ENCODE measurements at places on chromosomes 7 and 10.

DNA sequence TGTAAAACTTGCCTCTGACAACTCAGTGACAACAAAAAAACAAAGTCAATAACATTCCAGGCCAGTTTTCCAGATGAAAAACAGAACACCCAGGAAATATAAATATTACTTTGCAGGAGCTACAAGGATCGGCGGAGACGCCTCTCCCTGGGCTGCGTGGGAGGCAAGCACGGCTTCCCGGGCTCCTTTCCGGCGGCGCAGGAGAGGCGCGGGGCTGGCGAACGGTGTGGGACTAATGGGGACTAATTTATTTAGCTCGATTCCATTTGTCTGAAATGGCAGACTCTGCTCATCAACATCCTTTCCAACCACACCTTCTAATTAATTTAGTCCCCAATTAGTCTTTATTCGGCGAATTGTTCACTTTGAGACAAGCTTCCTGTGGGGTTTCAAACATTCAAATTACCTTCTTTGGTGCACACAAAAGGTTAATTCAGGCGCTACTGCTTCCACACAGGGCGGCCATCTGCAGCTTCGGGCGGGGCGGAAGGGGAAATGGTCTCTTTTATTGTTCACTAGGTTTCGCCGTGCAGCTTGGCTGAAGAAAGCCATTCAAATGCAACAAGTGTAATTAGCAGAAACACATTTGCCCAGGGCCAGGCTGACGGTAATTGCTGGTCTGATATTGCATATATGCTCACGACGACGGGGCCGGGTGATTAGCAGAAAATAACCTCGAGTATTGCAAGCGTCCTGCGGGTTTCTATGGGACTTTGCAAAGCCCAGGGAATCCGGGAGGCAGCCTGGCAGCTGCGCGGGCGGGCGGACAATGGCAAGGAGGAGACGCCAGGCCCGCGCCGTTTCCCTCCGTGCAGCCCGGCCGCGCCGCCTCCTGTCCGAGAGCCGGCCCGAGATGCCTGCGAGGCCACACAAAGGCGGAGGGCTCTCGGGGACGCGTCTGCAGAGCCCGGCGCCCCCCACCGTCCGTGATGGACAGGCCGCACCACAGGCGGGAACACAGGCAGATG lies 270.1 kb downstream of the PTPRN2 start:
- no peak for DNase-seq

DNA sequence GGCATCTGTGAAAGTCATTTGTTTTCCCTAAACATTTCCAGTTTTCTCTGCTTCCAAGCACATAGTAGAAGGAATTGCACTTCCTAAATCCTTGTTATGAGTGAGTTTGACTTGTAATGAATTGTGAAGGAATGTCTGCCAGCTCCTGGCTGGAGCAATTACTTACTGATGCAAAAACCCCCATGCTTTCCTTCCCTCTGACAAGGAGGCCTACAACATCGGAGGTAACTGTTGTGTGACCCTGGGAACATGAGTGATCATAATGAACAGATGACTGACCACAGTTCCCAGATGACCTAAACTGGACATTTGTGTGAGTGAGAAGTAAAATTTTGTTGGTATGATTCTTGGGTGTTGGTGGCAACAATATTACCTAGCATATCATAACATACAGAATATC lies 21.4 kb upstream of the CPVL start:
- no peak for DNase-seq

DNA sequence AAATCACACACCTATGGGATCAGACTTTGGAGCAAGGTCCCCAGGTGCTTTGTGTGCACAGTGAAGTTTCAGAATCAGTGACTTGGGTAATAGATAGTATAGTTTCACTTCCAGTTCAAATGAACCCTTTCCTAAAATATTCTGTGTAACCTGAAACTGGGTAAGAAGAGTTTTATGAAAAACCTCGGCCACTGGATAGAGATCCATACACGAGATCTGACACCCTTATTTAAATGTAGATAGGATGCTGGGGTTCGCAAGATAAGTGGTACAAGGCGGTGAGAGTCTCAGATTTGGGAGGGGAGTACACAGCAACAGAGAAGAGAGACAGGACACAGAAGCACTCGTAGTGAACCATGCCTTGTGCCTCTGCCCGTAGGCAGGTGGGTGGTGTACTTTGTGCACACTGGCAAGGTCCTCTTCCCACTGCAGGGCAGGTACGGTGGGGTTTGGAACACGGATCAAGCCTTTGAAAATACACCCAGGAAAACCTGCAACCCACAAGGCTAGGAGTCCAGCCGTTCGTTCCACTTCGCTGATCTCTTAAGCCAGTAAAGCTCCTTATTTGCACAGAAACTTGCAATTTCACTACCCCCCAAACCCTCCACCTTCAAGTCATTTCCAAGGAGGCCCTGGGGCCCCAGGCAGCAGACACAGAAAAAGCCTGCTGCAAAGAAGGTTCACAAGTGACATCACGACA lies 162.8 kb downstream of the USP6NL start:
- no peak for DNase-seq

DNA sequence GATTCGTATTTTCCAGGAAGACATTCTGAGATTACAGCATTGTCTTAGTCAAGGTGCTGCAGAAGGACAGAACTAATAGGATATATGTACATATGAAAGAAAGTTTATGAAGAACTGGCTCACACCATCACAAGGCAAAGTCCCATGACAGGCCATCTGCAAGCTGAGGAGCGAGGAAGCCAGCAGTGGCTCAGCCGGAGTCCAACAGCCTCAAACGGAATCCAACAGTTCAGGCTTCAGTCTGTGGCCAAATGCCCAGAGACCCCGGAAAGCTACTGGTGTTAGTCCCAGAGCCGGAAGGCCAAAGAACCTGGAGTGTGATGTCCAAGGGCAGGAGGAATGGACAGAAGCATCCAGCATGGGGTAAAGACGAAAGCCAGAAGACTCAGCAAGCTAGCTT lies 4.4 kb upstream of the ZFAND2A start:
- no peak for DNase-seq

- DNase-seq, result no peak
Observed at GRCh38 chr10:118925404-118926071, 104.0 kb upstream of the NANOS1 start.

DNA sequence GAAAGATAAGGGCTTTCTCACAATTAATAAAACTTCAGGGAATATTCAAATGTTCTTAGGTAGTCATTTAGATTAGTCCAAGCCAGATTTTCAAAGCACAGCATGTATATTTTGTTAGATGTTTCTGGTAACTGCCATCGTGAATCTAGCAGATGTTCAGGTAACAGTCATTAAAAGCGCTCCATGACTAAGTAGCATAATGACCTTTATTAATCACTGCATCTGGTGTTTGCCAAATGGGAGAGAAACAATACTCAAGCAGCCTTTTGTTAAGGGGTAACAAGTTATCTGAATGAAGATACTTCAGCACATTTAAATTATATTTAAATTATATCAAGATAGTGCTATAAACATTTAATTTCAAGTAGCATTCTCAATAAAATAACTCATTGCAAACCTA lies 47.5 kb downstream of the USP6NL start:
- no peak for DNase-seq

DNA sequence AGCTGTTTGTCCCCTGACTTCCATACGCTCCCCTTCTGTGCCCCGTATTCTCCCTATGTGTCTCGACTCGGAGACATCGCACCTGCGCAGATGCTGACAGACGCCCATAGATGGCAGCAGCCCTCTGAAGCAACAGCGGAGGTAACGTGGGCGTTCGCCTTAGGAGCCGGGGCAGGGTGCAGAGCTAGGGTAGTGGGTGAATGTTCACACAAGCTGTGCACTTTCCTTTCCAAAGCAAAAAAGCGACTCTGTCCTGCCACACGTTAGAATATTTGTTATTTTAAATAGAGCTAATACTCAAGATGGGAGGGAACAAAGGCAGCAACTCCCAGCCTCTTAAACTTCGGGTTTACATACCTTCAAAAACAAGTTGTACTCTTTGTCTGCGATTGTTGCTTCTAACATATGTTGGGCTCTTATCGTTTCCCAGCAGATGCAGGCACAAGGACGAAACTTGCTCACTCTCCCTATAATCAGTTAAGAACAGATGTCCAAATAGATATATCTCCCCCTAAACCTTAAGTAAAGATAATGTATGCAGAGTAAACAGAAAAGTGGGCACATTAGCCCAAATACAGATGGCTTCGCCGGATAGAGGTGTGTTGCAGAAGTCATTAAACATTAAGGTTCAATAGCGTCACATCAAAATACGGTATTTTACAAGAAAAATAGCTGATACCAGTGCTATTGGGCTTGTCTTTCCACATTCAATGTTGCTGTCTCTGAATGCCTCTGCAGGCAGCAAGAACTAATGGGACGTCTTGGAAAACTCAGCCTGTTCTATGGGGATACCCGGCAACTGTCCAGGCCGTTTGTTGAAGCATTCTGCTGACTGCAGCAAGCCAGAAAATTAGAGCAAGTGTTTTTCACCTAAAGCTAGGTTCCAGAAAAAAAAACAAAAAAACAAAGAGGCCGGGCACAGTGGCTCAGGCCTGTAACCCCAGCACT lies 340.3 kb upstream of the PRKCQ start:
- DNase-seq, result peak; percentile 71

DNA sequence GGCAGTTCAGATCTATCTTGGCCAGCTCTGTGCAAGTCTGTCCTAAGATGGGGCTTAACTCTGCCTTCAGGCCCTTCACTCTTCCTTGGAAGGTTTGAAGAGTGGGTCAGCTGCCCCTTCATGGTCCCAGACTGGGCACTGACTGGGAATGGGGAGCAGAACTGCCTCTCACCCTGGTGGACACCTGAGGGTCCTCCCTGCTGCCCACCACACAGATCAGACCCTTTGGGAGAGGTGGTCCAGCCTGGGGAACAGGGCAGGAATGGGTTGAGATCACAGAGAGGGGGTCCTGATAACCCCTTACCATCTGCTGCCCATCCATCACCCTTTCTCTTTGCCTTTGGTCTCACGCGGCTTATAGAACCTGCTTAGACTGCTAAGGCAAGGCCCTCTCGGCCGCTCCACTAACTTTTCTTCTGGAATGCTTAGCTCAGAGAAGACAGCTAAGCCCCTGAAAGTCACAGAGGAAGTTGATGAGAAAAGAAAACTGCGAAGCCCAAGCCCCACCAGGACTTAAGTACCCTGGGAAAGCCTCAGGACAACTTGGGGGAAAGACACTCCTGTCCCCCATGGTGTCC lies 402 bp upstream of the CDHR1 start:
- no peak for DNase-seq

DNA sequence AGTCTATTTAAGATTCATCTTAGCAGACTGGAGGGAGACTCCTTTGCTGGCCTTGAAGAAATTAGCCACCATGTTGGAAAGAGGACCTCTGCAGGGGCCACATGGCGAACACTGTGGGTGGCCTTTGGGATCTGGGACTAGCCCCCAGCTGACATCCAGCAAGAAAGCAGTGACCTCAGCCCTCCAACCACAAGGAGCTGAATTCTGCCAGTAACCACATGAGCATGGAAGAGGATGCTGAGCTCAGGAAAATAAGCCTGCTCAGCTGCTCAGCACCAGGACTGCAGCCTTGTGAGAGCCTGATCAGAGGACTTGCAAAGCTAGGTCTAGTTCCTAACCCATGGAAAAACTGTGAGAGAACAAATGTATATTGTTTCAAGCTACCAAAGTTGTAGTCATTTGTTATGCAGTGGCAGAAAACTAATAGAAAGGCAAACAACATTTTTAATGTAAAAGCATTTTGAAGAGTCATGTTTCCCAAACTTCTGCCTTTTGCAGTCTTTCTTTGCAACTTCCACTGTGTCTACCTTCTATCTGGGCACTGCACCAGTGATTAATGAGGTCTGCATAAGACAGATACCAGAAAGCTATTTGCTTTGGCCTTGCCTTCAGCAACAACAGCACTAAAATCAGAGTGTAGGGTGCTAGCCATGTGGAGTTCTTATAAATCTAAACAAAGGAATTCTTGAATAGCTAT lies 183.7 kb downstream of the FGFR2 start:
- DNase-seq, result no peak

DNA sequence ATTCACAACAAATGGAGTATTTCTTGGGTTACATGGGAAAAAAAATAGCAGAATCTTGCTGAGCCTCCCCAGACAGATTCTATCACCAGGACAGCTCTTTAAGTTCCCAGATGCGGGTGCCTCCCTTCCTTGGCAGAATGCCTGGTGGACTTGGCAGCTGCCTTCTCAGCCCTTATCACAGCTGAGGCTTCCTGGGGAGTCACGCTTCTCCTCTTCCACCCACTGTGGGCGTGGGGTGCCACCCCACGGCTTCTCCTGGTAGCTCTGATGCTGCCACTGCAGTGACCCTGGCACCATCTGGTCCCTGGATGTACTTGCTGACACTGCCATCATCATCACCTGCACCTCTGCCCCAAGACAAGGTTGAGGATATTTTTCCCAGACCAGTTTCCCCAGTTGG lies 16.2 kb upstream of the NME8 start:
- peak; percentile 41 for DNase-seq

DNA sequence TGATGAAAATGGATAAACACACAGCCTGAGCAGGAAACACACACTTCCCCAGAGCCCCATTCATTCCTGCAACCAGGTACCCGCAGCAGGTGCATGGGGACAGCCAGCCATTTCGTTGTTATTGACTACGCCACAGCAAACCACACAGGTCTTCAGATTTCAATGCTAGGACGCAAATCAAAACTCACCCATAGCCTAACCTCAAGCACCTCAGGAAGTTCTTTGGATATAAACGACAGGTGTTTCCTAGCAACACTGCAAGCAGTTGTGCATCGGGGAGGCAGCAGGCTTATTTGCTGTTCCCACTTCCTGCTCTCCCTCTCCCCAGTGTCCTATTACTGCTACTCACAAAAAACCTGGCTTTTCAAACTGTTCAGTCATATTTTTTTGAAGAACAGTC lies 176.5 kb upstream of the FRMD4A start:
- no peak for DNase-seq

- no peak for DNase-seq
Observed at GRCh38 chr7:155449008-155449868, 8.7 kb upstream of the EN2 start.

DNA sequence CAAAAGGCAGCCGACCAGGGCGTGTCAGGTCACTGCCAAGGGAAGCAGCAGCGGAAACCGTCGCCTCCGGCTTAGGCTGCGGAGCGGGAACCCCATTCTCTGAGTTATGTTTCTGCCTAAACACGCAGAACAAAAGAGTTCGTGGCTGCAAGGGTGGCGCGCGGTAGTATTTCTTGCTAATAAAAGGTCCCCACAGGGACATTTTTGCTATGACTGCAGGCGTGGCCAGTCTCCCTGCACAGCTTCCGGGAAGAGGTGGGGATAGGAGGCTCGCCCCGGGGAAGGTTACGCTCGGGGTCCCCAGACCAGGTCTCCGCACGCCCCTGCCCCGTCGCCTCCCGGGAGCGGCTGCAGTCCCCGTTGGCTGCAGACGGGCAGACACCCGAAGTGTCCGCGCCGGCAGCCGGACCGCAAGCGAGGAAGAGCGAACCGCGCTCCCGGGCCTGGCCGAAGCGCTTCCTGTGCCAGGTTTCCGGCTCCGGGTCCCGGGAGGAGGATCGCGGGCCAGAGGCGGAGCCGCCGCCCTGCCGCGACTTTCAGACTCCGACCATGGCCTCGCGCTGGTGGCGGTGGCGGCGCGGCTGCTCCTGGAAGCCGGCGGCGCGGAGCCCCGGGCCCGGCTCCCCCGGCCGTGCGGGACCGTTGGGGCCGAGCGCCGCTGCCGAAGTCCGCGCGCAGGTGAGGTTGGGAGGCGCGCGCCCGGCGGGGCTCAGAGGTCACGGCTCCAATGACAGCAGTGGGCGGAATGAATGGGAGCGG lies at the start of gene PDSS1:
Gene PDSS1, plus strand, starts transcription at position 539 of the 759 bp plus-strand sequence. Its CDS starts 11 bp downstream, at position 550.
- DNase-seq, result no peak
